ENCODE measurements at places on chromosomes 1 and 21. TPM values are rescaled to one million over a fixed set of nuclear protein-coding genes. Genes with fewer than 3 reads are reported as not detected.

The TLR5 gene
- total RNA-seq: 0.09 TPM

The LRRN2 gene
- 0.05 TPM for total RNA-seq

The RBM15 gene
- 57.1 TPM for total RNA-seq

The ILDR2 gene
- 10.3 TPM for total RNA-seq

The PLA2G2C gene
- total RNA-seq: 0.28 TPM

The PARS2 gene
- total RNA-seq: 7.8 TPM

The EPB41 gene
- total RNA-seq: 79.1 TPM

The SEC16B gene
- not detected for total RNA-seq

The SLC22A15 gene
- 0.36 TPM for total RNA-seq

The BTF3L4 gene
- 48.0 TPM for total RNA-seq

The NDUFS5 gene
- 162 TPM for total RNA-seq

The RGS13 gene
- total RNA-seq: not detected

The SPATA45 gene
- not detected for total RNA-seq

The ZCCHC17 gene
- 26.2 TPM for total RNA-seq

The FMO4 gene
- 1.8 TPM for total RNA-seq

The KRTAP13-4 gene
- total RNA-seq: not detected

The ST6GALNAC3 gene
- total RNA-seq: not detected

The AMPD1 gene
- total RNA-seq: not detected

The UBE2G2 gene
- 143 TPM for total RNA-seq

The PRDM16 gene
- not detected for total RNA-seq

The NOS1AP gene
- not detected for total RNA-seq

The AK4 gene
- total RNA-seq: 138 TPM

The C1orf226 gene
- not detected for total RNA-seq

The CTSS gene
- total RNA-seq: 26.9 TPM

The HCRTR1 gene
- total RNA-seq: not detected

The MEX3A gene
- 0.84 TPM for total RNA-seq

The TCHH gene
- total RNA-seq: not detected
